GM04503 (cell line): ENCODE measurements at places on chromosomes 6 and 20.
A peak's percentile ranks its signal among the peaks of the same experiment; 100 is the strongest.

DNA sequence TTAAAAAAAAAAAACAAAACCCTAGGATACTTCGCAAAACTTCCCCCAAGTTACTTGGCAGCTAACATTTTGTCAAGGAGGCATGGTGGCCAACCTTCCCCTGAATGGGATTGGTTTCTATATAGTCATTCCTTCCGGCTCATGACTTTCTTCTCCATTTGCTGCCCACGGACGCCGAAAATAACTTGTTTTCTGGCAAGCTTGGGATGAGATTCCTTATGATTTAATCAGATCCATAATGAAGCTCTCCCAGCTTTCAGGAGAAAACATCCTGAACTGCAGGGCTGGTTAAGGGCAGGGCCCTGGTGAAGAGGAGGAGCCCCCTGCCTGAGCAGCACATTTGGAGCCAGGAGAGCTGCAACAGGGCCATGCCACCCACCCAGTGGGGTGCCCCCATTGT lies 49.9 kb downstream of the PPP1R16B start:
- DNase-seq: peak; percentile 39

- DNase-seq: no peak
Measured at GRCh38 chr6:90347411-90347851, 50.8 kb upstream of the BACH2 start.

DNA sequence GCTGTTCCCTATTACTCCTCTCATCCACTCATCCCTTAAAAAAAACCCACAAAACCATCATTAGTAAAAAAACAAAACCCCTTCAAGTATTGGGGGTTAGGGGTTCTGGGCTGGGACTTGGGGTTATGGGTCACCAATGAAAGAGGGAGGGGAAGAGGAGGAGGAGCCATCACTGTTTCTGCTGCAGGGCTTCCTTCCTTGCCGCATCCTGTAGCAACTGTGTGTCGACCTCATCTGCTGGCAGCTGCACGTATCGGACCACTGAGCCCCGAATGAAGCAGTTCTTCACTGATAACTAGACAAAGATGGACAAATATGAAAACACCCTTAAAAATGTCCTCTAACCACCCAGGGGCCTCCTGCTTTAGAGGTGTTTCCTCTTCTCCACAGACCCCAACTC lies 2.0 kb upstream of the VARS1 start:
- DNase-seq: no peak

- DNase-seq: no peak
Measured at GRCh38 chr20:43565758-43566104, 6.9 kb downstream of the SGK2 start.

DNA sequence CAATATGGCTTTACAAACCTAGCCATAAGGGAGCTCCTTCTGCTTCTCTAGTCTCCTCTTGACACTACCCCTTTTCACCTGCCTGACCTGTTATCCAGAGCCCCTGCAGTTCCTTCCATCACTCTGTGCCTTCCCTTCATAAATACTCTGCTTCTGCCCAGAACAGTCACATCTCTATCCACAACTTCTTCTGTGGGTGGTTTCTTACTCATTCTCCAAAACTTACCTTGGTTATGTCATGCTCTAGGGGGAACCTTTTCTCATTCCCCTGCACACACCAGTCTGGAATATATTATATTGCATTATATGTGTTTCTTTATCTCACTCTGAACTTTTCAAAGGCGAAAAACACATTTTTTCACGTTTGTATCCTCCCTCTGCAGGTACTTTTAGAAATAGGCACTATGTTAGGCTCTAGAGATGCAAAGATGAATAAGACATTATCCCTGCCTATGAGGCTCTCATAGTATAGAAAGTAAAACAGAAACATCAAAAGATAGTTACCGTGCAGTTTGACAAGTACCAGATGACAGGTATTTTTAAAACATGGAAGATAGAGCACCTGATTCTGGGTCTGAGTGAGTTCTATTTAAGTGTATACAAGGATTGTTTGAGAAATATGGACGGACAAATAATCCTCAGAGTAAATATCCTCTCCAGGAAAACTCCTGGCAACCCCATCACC lies 51.5 kb downstream of the AIG1 start:
- DNase-seq: no peak

- DNase-seq: no peak
Measured at GRCh38 chr6:115712291-115712961, 348.3 kb downstream of the FRK start.

DNA sequence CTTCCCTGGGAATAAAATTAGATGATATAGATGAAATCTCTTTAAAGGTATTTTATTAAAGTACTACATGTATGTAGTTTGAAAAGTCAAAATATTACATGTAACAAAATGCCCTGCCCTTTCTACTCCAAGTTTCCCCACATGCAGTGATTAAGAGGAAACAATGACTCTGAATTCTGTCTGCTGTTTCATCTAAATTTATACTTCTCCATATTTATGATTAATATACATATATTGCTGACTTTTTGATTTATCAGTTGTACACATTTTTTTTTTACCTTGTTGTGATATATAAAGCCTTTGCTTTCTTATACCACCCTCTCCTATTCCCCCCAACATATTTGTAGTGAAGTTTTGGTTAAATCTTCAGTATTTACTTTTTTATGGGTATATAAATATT lies 127.9 kb downstream of the ZFAND3 start:
- no peak for DNase-seq

DNA sequence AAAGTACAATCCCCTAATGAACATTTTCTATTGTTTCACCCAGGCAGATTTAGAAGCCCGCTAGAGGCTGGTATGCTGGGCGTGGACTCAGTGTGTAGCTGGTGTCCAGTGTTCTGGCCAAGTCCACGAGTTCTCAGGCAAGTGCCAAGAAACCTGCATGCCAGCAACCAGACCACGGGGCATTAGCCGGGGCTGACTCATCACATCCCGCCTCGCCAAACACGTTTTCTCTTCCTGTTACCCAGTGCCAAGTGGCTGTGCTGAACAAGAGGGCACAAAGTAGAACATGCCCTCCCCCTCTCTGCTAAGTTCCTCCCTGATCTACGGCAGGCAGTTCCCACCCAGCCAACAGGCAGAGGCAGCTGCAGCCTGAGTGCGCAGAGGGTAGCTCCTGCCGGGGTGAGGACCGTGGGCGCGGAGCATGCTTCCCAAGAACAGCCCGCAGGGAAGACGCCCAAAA lies 29.6 kb downstream of the RAMACL start:
- peak; percentile 86 for DNase-seq

GRCh38 chr6:4640139-4640538 lies 136.1 kb upstream of the CDYL start:
- no peak for DNase-seq

DNA sequence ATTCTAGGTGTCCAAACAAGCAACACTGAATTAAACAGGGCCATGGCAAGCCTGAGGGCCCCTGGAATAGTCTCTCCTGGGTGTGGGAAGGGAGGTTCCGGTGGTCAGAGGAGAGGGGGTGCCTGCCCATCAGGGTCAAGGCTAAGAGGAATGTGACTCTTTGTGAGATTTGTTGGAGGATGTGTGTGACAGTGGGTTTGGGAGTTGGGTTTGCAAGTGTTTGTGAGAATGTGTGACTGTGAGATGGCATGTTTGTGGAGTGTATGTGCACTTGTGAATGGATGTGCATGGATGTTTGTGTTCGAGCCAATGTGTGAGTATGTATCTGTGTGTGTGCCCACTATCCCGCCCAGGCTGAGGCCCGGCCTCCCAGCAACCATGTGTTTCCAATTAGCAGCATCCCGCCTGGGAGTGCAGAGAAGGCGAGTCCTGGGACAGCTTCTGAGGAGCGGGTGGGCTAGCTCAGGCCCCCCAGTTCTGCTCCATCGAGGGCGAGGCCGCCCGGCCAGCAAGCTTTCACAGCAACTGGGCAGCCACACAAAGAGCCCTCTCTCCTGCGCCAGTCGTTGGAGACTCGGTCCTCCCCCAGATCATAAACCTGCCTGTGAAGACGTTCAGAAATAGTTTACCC lies 12.6 kb downstream of the FOXC1 start:
- DNase-seq: no peak

DNA sequence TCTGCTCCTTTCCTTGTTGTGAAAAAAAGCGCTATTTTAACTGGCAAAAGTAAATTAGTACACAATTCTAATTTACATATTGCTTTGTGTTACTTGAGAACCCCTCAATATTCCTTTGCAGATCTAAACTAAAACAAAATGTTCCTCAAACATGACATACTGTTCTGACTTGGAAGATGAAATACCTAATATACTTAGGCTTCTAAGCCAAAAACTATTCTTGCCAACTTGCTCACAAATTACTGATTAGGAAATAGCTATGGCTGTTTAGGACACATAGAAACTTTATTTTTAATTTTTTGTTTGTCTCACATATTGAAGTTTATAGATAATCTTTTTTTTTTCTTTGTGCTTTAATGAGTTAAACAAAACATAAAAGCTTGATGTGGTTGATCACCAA lies 542.2 kb downstream of the GRIK2 start:
- DNase-seq: no peak

- DNase-seq: no peak
Measured at GRCh38 chr20:20713244-20713765, 861 bp upstream of the RALGAPA2 start.

DNA sequence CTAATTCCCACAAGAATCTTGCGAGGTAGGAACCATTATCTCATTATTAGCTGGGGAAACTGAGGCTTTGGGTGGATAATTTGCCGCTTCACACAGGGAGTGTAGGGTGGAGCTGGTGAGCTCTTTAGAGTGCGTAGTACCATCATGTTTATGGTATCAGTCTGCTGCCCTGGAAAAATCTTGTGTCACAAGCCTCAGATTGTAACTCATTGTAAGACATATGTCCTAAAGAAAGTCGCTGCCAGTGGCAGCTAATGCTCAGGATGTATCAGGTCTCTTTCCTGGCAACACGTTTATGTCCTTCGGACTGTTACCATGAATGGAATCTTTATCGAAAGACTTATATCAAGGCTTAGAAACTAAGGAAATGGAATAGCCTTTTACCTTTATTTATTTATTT lies 1.9 kb downstream of the ZFAND3 start:
- no peak for DNase-seq

- no peak for DNase-seq
Measured at GRCh38 chr20:61295682-61296628, 43.9 kb downstream of the CDH4 start.

- DNase-seq: no peak
Measured at GRCh38 chr6:110447761-110448160, 28.7 kb downstream of the SLC22A16 start.

- DNase-seq: no peak
Measured at GRCh38 chr20:45037635-45038034, 63.3 kb downstream of the KCNS1 start.

DNA sequence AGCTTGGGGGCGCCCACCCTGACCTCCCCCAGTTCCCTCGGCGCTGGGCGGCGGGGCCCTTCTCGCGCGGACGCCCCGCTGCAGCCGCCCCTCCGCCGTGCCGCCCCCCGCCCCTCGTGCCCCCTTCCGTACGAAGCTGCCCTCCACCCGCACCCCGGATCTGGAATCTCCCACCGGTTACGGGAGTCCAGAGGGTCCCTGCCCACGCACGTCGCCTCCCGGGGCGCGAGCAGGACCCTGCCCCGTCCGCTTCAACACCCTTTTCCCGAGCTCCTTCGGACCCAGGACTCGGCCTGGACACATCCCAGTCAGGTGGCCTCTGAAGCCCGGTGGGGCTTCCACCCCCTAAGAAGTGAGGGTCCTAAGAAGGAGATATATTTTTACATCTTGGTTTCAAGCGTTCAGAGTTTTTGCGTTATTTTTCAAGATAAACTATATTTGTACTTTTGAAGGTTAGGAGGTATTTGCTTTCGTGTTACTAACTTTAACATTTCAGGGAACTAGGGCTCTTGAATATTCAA lies 506 bp downstream of the ARFGAP1 start:
- DNase-seq: no peak

GRCh38 chr6:147285087-147285855 lies 81.1 kb downstream of the STXBP5 start:
- DNase-seq: no peak
